NCI-H2029 (cell line): ENCODE measurements at places on chromosomes 5 and 9.

DNA sequence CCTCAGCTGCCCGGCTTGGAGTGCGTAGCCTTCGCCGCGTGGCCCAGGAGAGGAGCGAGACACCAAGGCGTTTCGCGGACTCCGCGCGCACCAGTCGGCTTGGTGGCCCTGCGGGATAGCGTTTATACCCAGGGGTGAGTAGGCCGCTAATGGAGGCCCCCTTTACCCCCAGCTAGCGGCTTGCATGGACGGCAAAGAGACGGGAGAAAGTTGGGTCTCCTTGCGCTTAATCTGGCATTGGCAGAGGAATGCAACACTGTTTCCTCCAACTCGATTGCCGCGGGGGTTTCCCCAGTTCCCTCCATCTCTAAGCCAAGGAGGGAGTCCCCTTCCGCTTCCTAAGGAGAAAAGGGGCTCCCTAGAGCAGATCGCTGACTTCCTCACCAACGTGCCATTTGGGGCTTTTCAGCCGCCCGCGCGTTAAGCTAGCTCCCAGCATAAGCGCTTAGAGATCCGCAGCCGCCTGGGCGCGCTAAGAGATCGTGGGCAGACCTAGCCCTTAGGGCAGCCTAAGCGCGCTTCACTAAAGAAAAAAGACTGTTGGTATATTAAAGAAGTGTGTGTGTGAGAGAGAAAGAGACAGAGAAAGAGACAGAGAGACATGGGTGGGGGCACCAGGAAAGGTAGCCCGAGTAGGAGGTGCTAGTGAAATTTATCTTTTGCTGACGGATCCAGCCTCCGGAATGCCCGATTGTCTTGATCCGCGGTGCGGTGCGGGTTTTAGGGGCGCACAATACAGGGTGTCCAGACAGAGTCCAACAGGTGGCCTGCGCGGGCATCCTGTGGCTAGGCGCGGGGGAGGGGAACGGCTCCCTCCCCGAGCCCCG is 597.9 kb upstream of the SGCD start:
- peak; percentile 34 for DNase-seq

DNA sequence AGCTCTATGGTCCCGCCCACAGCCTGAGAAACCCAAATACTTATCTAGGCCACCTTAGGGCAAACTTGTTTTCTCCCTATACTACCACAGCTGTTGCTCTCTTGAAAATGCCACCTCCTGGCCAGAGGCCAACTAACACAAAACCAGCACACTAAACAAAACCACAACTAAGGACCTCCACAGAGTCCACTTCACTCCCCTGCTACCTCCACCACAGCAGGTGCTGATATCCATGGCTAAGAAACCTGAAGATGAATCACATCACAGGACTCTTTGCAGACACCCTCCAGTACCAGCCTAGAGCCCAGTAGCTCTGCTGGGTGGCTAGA is 108.4 kb downstream of the ALDH1A1 start:
- DNase-seq, result peak; percentile 16

DNA sequence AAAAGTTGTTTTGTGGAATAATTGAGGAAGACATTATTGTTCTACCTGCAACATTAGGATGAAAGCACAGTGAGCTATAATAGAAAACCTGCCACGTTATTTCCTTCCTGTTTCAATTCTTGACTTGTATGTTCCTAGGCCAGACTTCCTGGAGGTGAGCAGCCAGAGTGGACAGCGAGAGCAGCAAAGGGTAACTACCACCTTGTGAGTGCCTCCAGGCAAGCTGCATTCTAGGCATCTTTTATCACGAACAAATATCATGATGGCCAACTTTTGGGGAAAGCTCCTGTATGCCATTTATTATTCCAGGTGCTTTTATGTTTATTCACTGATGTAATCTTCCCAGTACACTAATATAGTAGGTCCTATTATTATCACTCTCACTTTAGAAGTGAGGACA is 34.0 kb upstream of the ZSWIM6 start:
- DNase-seq, result no peak

DNA sequence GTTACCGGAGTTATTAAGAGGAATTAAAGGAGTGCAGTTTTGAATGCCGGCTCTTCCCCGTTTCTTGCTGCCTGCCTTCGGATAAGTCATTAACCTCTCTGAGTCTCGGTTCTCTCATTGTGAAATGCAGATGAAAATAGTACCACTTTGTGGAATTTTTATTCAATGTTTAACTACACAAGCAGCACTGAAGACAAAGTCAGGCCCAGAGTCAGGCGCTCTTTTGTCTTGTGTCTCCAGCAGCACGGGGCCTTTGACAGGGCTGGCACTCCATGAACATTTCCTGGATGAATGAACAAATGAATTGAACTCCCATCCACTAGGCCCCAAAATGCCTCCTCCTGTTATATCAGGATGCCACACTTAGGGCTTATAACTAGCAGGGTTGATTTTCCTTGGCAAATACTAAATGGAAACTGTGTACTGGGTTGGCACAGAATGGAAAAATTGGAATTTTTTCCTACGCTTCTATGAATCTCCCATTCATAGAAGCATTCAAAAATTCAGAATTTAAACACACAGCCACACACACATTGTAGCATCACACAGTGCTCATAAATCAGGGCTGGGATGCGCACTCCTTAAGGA is 332.8 kb downstream of the MLLT3 start:
- no peak for DNase-seq

GRCh38 chr5:137496919-137497318 is 2.2 kb downstream of the SPOCK1 start:
- DNase-seq, result no peak

- DNase-seq, result no peak
Observed at GRCh38 chr9:97906236-97906831, 16.0 kb downstream of the TRMO start.
